H7 (cell line): ENCODE measurements at places on chromosomes 2 and 18.
A peak's percentile ranks its signal among the peaks of the same experiment; 100 is the strongest.

GRCh38 chr2:133837441-133838094 lies 269.3 kb upstream of the NCKAP5 start:
- DNase-seq = peak; percentile 20

DNA sequence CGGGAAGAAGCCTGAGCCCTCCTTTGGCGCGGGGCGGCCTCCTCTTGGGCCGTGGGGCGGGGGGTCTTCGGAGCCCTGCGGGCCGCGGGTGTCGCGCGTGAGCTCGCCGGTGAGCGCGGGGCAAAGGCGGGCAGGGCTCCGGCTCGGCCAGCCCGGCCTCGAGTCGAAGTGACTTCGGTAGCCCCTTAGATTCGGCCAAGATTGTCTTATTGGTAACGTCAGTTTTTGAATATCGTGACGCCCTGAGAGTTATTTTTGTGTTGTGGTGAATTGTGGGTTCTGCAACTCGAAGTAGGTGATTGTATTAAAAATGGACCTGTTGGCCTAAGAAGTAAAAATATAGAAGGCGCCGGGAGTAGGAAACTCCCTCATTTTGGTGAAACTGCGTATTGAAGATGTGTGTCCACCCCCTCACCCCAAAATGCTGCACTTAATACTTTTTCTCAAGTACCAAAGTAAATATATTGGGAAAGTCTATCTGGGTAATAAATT lies 669 bp downstream of the MARCHF7 start:
- DNase-seq = no peak

DNA sequence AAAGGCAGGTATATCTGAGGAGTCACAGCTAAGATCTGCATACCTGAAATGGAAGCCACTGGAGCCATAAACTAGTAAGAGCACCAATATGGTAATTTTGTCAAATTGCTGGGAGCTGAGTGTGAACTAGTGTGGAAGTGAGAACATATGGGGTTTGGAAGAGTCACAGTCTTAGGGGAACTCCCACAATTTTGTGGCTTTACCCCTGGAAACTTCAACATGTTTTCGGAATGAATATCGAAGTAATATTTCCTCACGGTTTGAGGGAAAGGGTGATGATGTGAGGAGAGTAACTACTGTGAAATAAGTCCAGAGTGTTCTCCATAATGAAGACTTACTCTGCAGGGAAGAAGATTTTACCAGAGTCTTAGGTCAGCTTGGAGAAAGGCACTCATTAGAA lies 565.9 kb downstream of the RIT2 start:
- no peak for DNase-seq

DNA sequence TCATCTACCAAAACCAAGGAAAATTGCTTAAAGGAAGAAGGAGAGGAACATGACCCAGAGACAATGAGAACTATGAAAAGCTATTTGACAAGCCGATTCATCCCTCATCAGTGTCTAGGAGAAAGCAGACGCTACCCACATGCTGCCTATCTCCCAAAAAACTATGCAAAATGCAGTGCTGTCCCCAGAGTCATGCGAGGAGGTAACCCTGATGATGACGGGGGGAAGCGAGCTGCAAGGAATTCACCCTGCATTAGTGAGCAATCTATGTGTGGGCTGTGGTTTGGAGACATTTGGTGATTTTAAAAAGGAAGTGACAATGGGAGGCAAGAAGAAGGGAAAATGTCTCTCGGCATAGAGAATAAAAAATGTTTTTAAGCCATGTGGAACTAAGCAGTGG lies 472.7 kb downstream of the CMPK2 start:
- no peak for DNase-seq

- DNase-seq = no peak
Observed at GRCh38 chr2:23651187-23652080, 266.5 kb downstream of the KLHL29 start.

GRCh38 chr18:48894799-48895346 lies 55.9 kb downstream of the SMAD7 start:
- DNase-seq = no peak

GRCh38 chr2:84435345-84436025 lies 23.6 kb downstream of the SUCLG1 start:
- no peak for DNase-seq

- DNase-seq = no peak
Observed at GRCh38 chr18:58196881-58197872, 153.2 kb downstream of the NEDD4L start.

- peak; percentile 20 for DNase-seq
Observed at GRCh38 chr2:119430023-119430498, 1.6 kb upstream of the TMEM37 start.

GRCh38 chr2:36634981-36635597 lies 37.1 kb upstream of the FEZ2 start:
- DNase-seq = no peak

DNA sequence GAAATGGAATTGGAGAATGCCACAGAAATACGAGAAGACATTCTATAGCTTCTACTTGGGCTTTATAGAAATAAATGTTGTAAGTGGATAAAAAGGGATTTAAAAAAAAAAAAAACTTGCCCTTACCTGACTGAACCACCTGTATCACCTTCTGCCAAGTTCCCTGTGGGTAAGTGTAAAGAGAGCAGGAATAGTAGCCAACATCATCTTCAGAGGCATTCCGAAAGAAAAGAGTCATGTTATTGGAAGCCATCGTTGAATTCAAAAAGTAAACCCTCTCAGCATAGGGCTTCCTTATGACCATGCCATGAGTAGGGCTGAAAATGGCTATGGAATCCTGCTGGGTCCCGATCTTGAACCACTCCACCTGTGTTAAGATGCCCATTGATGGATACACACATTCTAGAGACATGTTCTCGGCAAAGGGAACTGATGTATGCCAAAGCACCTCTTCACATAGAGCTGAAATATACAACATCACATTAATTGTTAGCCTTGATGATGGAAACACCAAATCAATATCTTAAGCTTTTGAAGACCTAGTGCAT lies 991 bp downstream of the CD226 start:
- DNase-seq = no peak

GRCh38 chr2:20611077-20611843 lies 39.6 kb downstream of the HS1BP3 start:
- DNase-seq = no peak

- DNase-seq = no peak
Observed at GRCh38 chr2:157808421-157808820, 67.7 kb downstream of the ACVR1 start.

- DNase-seq = no peak
Observed at GRCh38 chr18:63440219-63440618, 17.9 kb upstream of the VPS4B start.

- peak; percentile 92 for DNase-seq
Observed at GRCh38 chr18:2847317-2848246, 776 bp downstream of the EMILIN2 start.

DNA sequence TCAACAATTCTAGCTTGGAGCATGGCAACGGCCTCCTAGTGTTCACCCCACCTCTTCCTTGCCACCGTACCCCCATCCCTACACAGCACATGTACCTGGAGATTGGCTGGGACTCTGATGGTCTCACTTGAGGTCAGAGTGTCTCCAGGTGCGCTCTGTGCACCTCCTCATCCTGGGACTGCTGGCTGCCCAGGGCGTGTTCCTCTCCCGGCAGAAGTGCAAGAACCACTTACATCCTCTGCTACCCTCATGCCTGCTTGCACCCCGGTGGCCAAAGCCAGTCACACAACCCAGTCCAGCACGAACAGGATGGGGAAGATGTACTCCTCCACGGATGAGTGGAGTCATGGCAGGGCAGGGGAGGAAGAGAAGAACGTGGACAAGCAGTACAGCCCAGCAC lies 151.5 kb downstream of the ASB1 start:
- DNase-seq = no peak
